Stimulated activated CD8-positive, alpha-beta memory T cell treated with anti-CD3 and anti-CD28 coated beads, Interleukin-4, amount 100 ng/mL, for 1 hour (primary cell): ENCODE measurements at places on chromosomes 5 and 9.

GRCh38 chr9:82895822-82896110, 167.2 kb downstream of the RASEF start:
- DNase-seq = no peak

- DNase-seq = no peak
These were observed 161.4 kb upstream of the FBXL7 start for GRCh38 chr5:15338546-15338945.

- DNase-seq = no peak
These were observed 7.5 kb downstream of the ADAMTS13 start for GRCh38 chr9:133429641-133430161.

DNA sequence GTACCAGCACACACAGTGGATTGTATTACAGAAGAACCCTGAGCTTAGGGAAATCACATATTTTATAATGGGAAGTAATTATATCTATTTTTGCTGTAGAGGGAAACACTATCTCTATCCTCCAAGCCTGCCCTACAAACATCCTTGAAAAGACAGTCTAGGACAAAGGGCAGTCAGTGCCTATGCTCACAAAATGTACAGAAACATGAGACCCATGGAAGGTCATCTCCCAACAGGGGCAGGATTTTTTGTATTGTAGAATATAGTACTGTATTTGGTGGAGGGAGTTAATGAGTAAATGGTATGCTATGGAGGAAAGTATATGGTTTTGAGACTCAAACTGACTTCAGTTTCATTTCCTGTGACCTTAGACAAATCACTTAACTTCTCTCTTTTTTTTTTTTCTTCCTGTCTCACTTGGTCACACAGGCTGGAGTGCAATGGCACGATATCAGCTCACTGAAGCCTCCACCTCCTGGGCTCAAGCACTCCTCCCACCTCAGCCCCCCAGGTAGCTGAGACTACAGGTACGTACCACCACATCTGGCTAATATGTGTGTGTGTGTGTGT, 5.8 kb upstream of the RAB14 start:
- DNase-seq = no peak

DNA sequence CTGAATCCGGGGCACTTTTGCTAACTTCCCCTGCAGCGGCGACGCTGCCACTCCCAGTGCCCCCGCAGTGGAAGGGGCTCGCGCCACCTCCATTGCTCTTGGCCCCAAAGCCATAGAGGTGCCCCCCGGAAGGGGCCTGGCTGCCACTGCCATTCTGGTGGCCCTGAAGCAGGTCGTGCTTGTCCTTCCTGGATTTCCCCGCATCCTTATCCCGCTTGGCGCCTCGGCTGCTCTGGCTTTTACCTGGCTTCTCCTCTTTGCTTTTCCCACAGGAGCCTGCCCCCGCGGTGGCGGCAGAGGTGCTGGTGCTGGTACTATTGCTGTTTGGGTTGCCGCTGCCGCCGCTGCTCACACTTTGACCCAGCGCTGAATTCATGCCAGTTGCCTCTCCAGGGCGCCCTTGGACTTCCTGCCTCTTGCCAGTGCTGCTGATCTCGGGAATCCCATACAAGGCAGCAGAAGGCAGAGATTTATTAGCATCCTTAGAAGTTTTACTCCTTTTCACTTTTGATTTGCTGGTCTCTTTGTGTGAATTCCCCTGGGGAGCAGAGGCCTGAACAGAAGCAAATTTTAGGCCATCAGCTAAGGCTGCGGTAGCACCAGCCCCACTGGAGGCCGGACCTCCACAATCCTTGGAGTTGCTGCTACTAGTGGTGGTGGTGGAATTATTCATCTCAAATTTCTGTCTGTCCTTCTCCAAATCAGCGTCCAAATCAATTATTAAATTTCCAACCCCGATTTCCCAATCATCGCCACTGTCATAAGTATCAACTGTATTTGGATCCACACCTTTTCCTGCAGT, 2.1 kb downstream of the ZNF608 start:
- no peak for DNase-seq

DNA sequence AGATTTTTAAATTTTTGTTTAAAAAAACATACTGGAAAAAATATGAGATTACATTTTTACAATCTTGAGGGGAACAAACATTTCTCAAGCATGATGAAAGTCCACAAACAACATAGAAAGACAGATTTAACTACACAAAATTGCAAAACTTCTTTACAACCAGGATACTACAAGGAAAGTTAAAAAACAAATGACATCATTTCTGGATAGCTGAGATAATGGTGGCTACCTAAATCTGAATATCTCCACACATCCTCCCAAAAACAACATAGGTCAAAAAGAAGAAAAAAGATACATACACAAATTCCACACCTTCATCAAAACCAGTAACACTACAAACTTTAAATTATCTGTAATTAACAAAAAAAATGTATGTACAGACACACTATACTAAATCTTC, 120.8 kb upstream of the TNPO1 start:
- DNase-seq = no peak

DNA sequence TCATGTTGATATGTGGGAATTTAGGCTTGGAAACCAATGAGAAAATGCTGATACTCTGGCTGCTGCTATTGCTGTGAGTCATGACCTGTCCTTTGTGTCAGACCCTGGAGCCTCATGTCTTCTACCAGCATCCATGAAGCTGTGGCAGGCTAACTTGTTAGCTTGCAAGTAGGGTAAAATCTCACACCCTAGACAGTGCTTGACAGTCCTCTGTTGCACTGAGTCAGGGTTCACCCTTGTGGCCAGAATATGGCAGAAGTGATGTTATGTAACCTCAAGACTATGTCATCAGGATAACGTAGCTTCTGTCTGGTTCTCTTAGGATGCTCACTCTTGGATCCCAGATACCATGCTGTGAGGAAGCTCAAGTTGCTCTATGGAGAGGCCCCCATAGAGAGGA, 110.8 kb downstream of the LHX2 start:
- no peak for DNase-seq

GRCh38 chr5:76714751-76715485, 1.0 kb upstream of the F2R start:
- no peak for DNase-seq

GRCh38 chr5:112951124-112951702, 25.4 kb upstream of the DCP2 start:
- DNase-seq = no peak

- DNase-seq = no peak
These were observed 4.0 kb downstream of the MYOZ3 start for GRCh38 chr5:150665044-150665443.

- DNase-seq = no peak
These were observed 86.3 kb upstream of the MELK start for GRCh38 chr9:36486329-36486932.

DNA sequence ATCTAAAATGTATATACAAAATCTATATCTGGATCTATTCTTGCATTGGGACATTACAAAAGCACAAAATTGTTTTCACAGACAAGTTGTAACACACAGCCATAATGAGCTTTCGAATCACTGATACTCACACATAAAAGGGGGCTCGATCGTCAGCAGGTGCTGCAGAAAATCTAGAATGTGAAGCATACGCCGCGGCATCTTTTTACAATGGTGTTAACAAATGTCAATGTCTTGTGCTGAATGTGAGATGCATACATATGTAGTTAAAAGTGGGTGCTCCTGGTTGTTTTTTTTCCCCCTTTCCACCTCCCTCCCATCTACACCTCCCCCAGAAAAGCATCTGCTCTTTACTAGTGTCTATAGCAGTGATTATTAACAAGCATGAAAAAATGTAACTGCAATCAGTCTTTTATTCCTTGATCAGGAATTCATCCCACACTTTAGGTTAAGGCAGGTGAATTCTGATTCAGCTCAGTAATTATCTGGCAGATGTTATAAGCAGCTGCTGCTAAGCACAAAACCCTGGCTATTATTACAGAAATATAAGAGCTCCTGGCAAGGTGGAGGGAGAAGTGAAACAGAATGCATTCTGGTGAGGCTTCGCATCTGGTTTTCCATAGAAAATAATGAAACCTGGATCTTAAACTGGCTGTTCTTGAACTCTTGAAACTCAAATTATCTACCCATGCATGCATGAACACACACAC, 114.1 kb downstream of the MPDZ start:
- no peak for DNase-seq

- DNase-seq = no peak
These were observed 131.2 kb downstream of the ENTREP1 start for GRCh38 chr9:69456201-69456600.

GRCh38 chr5:160029540-160030139, 20.7 kb downstream of the TTC1 start:
- no peak for DNase-seq

DNA sequence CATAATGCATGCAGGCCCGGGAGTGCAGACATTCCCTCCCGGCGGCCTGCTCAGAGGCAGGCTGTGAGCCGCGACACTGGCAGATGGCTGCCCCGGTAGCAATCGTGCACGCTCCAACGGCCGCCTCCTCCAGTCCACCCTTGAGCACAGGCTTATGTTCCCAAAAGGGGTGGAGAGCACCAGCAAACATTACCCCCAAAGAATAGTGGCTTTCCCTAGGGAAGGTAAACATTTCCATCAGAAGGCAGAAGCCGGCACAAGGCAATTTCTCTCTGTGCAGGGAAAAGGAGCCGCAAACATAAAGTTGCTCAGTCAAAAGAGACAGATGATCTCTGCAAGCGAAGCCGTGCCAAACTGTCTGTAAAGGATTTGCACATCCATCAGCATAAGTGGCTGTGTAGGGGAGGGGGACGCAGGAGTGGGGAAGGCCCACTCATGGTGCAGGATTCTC, 92.5 kb downstream of the SIL1 start:
- no peak for DNase-seq

GRCh38 chr5:33370466-33370859, 70.3 kb upstream of the TARS1 start:
- DNase-seq = no peak

DNA sequence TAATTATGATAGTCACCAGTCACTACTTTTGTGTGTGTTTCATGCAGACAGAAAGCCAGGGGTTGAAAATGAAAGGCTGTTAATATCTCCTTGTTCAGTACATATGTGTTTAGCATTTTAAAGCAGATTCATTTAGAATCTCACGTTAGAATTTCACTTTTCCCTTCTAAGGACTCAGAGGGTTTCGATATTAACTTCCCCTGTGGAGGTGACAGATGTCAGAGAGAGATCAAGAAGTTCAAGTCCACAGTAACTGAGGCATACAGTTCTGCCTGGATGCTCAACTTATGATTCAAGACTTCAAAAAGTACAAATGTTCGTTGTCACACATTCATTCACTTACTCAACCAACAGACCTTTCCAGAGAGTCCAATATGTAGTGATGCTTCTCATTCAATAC, 251.1 kb downstream of the EBF1 start:
- no peak for DNase-seq

- no peak for DNase-seq
These were observed 2.6 kb downstream of the SH3RF2 start for GRCh38 chr5:145938776-145939539.

- DNase-seq = no peak
These were observed 90.9 kb upstream of the GRIA1 start for GRCh38 chr5:153399595-153399994.

DNA sequence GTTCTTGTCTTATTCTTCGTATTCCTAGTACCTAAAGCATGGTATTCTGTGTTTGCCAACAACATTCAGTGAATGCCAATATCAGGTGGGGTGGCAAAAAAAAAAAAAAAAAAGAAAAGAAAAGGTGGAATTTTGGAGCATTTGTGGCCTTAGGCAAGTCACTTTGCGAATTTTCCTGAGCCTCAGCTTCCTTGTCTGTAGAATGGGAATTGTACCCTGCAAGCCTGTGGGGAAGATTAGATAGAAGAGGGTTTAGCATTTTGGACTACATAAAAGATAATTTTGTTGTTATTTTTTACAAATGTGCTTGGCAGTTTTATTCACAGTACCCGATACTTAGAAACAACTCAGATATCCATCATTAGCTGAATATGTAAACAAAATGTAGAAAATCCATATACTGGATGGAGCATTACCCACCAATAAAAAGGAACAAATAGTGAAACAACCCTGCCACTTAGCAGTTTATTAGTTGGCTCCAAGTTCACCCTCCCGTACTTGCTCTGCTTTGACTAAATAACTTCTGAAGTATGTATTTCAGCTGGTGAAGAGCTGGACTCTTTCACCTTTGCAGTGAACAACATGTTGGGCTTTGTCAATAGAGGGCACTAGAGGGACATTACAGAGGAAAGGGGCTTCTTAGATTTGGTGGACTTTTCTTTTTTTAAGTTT, 13.6 kb downstream of the UBE2D2 start:
- no peak for DNase-seq

- no peak for DNase-seq
These were observed 2.6 kb downstream of the ZNF79 start for GRCh38 chr9:127426756-127427155.

- DNase-seq = no peak
These were observed 360.0 kb upstream of the ZNF462 start for GRCh38 chr9:106502930-106503329.

- DNase-seq = no peak
These were observed 156.8 kb upstream of the MSX2 start for GRCh38 chr5:174567506-174568141.

- DNase-seq = no peak
These were observed 90.2 kb downstream of the TMEM215 start for GRCh38 chr9:32873553-32873952.

DNA sequence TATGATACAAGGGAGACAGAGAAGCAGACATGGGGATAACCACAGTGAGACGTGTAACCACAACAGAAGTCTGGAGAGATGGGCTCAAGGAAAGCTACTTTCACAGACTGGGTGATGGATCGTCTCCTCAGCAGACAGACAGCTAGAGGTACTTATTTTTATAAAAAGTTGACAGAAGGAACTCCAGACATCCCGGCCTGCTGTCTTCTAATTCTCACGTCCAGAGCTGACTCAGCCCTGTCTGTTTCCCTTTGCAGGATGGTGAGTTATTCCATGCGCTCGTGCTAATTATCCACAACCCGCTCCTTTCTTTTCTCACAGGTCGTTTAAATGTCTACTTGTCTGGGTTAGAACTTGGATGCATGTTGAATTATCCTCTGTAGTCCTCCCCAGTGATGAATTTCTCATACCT, 304.5 kb downstream of the CWC27 start:
- no peak for DNase-seq

DNA sequence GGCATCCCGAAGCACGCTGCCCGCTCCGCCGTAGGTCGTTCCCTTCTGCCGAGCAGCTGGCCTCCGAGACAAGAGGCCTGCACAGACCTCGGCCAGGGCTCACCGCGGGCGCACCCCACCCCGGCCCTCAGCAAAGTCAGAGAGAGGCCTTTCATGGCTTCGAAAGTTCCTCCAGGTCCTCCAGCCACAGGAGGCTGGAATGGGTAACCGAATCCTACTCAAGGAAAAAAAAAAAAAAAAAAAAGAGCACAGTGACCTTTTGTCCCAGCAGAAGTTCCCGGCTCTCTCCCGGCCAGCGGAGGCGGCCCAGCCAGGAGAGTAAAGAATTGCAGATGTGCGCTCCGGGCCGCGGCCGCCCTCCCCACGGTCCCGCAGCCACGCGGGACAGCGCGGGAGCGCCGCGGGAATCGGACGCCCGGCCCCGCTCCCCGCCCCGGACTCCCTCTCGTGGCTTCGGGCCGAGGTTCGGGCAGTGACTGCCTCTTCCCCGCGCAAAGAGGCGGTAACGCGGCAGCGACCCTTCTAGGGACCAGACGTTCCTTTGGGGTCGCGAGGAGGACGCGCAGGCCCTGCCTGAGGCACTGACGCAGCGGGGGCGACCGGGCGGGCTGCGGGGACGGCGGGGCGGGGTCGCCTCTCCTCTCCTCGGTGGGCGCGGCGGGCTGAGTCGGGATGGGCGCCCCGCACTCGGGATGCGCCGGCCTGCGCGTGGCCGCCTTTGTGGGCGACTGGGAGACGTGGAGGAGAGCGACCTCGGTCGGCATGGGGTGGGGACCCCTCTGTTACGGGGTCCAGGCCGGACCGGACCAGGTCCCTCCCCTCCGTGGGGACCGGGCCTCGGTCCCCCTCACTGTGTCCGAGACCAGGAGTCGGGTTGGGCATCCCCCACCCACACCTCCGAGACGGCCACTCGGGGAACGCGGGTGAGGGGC, 754 bp downstream of the GFPT2 start:
- no peak for DNase-seq
